ENCODE measurements at places on chromosomes 13 and 19.

- no peak for DNase-seq
Observed at GRCh38 chr19:56153507-56153906, 12.4 kb downstream of the ZNF444 start.

GRCh38 chr13:70816853-70817252 is 708.6 kb upstream of the KLHL1 start:
- DNase-seq: no peak

DNA sequence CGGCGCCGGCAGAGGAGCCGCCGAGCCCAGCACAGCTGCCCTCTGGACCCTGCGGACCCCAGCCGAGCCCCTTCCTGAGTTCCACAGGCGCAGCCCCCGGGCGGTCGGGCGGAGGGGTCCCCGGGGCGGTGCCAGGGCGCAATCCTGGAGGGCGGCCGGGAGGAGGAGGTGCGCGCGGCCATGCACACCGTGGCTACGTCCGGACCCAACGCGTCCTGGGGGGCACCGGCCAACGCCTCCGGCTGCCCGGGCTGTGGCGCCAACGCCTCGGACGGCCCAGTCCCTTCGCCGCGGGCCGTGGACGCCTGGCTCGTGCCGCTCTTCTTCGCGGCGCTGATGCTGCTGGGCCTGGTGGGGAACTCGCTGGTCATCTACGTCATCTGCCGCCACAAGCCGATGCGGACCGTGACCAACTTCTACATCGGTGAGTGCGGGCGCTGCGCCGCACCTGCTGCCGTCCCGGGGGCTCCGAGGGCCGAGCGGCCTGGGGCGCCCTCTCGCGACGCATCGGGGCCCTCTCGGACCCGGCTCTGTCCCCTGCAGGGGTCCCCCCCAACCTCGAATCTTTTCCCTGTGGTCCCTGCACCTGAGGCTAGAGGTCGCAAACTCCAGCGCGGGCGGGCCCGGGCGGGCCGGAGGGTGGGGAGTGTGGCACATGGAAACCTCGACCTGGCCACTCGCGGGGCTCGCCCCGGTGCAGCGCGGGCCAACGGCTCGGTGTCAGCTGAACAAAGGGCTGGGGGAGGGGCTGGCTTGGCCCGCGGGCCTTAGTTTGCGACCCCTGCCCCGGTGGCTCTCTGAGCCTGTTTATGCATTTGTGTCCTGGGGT is at the start of gene KISS1R:
KISS1R (plus strand) TSS at position 11 of the 829 bp plus-strand sequence; CDS start at position 181, 170 bp downstream.
- DNase-seq: no peak

GRCh38 chr13:90565985-90566713 is 781.3 kb upstream of the MIR17HG start:
- no peak for DNase-seq

DNA sequence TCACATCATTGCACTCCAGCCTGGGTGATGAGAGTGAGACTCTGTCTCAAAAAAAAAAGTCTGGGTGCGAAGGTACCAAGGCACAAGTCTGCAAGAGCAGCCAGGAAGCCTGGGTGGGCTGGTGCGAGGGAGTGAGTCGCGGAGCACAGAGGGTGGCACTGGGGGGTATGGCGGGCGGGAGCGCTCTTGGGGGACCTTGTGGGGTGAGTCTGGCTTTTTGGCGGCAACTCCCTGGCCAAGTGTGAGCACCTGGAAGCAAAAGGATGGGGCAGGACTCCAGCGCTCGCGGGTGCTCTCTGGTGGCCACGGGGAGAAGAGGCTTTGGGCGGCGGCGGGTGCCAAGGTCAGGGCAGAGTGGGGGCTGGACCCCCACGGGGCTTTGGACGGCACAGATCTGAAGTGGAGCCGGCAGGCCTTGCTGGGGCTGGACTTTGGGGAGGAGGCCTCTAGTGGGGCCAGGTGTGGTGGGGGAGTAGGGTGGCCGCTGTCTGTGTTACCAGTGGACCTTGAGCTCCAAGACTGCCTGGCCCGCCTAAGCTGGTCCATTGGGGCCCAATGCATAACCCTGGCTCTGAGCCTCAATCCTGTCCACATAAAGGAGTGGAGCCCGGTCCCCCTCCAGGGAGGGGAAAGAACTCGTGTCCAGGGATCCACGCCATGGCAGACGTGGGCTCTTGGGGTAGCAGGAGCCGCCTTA is 1.6 kb downstream of the P2RY11 start:
- DNase-seq: peak; percentile 66

- DNase-seq: no peak
Observed at GRCh38 chr19:28134311-28134710, 1078.6 kb downstream of the UQCRFS1 start.

DNA sequence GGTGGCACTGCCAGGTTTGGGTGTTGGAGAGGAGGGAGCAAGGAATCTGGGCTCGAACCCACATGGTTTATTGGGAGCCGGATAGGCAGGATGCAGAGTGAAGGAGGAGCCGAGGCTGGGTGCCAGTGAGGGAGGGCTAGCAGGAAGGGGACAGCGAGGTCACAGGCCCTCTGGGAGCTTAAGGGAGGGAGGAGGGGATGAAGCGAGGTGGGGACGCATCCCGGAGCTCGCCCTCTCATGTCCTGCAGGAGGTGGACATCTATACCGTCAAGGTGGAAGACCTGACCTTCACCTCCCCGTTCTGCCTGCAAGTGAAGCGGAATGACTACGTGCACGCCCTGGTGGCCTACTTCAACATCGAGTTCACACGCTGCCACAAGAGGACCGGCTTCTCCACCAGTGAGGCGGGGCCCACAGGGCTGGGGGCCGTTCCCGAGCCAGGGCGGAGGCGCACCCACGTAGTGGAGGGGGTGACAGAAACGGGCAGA is 3.5 kb upstream of the ADM5 start:
- DNase-seq: no peak

GRCh38 chr19:30421571-30421970 is 49.4 kb downstream of the ZNF536 start:
- DNase-seq: no peak

- DNase-seq: no peak
Observed at GRCh38 chr19:7940841-7941240, 2.6 kb downstream of the TIMM44 start.

- DNase-seq: no peak
Observed at GRCh38 chr13:72960541-72960940, 98.3 kb upstream of the KLF5 start.

DNA sequence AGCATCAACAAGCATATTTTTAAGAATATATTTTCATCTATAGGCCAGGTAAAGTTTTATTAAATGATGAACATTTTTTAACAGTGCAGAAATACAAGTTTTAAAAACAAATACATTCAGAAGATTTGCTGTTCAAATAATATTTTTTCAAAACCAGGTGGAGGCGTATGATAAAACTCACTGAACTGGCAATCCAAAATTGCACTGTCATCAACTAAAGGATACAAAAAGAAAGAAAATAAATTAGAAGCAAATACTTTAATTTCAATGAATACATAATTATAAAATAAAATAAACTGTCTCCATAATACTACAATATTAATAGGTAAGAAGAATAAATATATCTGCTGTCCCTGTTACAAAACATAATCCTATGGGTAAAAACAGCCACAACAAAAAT is 21.2 kb downstream of the SPRYD7 start:
- no peak for DNase-seq

GRCh38 chr13:110779022-110779421 is 65.5 kb downstream of the ING1 start:
- DNase-seq: no peak

GRCh38 chr13:24500977-24501376 is 11.6 kb downstream of the PARP4 start:
- DNase-seq: no peak

GRCh38 chr13:107993239-107993949 is 221.9 kb downstream of the LIG4 start:
- no peak for DNase-seq
